ENCODE measurements at places on chromosomes 1 and 21. TPM values are rescaled to one million over a fixed set of nuclear protein-coding genes. Genes with fewer than 3 reads are reported as not detected.

GRCh38 chr1:89298461-89298860 lies 25.8 kb upstream of the GBP5 start:
- DNase-seq = peak; percentile 28

PAFAH2 gene
- 10.7 TPM for total RNA-seq

DNA sequence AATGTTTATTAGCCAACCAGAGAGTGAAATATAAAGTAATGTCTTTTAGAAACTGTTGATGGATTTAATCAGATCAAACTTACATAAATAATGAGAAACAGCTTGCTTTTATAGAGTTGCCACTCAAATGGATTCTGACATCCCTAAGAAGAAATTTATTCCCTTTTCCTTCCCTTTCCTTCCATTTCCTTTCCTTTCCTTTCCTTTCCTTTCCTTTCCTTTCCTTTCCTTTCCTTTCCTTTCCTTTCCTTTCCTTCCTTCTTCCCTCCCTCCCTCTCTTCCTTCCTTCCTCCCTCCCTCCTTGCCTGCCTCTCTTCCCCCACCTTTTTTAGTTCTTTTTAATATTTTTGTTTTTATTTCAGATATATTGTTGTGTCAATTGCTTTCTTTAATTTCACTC lies 27.3 kb downstream of the PRRX1 start:
- no peak for DNase-seq

- DNase-seq = no peak
These were observed 2.4 kb upstream of the IKBKE start for GRCh38 chr1:206467915-206468314.

TRIM63 gene
- not detected for total RNA-seq

- DNase-seq = no peak
These were observed 32.0 kb upstream of the GNPAT start for GRCh38 chr1:231208980-231209379.

- DNase-seq = no peak
These were observed 18.6 kb upstream of the PTPRC start for GRCh38 chr1:198620218-198620617.

DNA sequence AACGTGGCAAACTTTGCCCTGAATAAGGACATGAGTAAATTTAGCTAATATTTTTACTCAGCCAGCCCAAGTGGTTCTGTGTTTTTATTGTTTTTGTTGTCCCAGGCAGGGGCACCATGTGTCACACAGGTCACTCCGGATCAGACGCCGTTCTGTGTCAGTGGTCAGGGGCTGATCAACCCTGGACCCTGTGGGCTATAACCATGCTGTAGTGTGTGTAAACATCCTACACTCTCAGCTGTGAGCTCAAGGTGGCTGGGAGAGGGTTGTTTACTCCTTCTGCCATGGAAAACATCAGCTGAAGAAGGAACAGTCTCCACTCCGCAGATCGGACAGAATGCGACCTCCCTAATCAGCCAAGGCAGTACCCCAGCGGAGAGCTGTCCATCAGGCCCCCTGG lies 26.5 kb upstream of the KCNQ4 start:
- DNase-seq = no peak

DNA sequence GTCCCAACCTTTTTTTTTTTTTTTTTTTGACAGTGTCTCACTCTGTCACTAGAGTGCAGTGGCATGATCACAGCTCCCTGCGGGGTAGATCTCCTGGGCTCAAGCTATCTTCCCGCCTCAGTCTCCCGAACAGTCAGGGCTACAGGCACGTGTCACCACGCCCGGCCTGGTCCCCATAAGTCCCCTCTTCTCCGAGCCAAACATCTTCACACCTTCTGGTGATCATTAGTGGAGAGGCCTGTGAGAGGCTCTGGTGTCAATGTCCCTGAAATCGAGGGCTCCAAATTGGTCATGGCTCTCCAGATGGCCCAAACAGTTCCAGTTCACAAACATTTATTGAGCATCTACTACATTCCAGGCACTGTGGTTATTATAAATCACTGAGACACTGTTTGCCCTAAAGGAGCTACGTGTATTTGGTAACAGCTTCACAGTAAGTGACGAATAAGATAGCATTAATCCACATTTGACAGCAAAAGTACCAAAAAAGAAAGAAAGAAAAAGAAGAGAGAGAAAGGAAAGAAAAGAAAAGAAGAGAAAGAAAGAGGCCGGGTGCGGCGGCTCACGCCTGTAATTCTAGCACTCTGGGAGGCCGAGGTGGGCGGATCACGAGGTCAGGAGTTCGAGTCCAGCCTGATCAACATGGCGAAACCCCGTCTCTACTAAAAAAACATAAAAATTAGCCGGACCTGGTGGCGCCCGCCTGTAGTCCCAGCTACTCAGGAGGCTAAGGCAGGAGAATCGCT lies 867 bp upstream of the TIMM17A start:
- DNase-seq = no peak

DNA sequence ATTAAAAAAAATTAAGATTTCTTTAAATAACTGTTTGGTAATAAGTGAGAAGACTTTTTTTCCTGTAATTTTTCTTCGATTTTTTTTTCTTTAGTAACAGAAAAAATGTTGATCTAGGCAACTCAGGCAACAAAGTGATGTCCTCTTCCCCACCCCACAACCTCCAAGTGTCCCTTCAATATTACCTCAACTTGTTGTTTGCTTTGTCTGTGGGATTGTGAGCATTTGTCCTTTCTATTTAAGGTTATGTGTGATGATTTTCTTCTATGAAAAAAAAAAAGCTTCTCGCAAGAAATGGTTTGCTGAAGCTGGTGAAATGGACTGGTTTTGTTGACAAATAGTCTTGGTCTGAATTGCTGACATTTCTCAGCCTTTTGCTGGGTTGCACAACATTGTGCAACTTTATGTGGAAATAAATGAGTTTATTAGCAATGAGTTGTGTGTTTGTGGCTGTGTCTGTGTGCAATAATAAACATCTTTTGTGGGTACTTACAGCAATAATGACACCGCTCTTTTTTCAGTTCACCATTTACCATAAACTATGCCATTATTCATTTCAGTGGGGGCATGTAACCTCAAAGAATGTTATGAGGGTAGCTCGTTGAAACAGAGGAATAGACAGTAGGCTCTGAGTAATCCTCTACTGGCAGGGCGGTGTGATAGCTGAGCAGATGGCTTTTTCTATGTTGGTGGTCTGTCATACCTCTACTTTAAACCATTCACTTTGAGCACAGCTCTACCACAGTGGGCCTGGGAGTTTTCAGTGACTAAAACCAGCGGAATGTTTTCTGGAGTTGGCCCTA lies 218.4 kb downstream of the HLX start:
- DNase-seq = no peak

GRCh38 chr1:244862354-244862698 lies 2.0 kb downstream of the HNRNPU start:
- DNase-seq = peak; percentile 47

HES3 gene
- not detected for total RNA-seq

- DNase-seq = no peak
These were observed 33.7 kb downstream of the RAB3B start for GRCh38 chr1:51956528-51957509.

- DNase-seq = no peak
These were observed 178.9 kb downstream of the DHRS3 start for GRCh38 chr1:12439073-12439472.

PDPN gene
- total RNA-seq = not detected

DNA sequence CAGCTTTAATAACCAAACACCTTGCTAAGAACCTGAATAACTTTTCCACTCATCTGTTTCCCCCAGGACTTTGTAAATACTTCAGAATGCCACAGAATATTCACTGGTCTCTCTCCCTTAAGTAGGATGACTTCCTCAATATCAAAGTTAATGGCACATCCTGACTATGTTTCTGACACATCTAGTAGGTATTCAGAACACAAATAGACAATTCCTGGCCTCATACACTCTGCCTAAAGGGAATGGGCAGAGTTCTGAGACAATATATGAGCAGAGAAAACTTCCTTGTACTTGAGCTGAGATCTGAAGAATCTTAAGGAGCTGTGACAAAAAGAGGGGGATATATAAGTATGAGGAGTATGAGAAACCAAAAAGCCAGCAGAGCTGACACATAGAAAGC lies 34.8 kb downstream of the ANKRD13C start:
- no peak for DNase-seq

EPS8L3 gene
- not detected for total RNA-seq

- no peak for DNase-seq
These were observed 2.7 kb upstream of the YBX1 start for GRCh38 chr1:42679364-42679983.

DNA sequence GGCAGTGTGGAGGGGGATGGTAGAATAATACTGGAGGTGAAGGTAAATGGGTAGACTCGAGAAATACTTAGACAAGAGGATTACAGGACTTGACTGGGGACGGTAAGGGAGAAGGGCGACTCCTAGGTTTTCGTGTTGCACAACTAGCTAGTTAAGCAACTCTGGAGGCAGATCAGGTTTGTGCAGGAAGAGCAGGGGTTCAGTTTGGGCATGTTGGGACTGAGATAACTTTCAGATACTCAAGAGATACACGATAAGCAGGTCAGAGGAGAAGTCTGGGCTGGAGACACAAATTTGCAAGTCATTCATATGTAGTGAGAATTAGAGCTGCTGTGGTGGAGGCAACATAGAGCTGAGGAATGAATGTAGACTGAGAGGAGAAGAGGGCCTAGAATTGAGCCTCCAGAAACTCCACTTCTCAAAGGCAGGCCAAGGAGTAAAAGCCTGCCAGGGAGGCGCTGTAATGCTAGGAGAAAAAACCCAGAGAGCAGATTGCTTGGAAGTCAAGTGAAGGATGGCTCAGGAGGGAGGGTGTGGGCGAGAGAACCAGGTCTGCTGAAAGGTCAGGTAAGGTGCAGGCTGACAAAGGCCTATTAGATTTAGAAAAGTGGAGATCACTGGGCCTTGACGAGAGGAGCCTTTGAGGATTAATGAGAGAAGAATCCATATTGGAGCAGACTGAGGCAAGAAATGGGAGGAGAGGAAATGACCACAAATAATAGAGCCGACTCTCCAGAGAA lies 20.8 kb downstream of the MAB21L3 start:
- DNase-seq = no peak

DNA sequence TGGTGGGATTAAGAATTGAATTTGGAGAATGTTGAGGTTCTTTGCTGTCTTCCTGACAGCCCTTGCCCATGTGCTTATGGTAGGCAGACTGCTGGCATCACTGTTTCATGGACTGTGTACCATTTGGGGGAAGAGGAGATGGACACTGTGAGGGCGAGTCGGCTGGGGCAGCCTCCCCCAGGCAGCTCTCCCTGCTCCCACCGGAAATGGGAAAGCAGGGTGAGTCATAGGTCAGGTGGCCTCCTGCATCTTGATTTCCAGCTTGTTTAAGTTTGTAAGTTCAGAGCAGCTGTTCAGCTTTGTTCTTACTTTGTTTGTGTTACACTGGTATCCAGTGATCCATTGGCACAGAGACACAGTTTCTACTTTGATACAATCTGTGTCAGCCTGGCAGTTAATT lies 87.2 kb upstream of the CNIH3 start:
- DNase-seq = no peak

DNA sequence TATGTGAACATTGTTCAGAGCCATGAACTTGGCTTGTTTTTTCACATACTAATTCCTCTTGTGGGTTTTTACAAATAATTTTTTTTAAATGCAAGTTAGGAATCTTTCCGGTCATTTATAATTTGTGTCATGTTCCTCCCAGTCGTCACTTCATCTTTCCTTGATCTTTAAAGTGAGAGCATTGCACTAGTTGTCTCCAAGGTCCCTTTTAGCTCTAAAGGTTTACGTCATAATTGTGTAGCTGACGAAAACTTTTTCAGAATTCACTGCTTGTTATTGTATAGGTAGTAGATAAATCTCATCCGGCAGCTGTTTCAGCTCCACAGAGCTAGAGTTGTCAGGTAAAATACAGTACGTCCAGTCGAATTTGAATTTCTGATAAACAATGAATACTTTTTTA lies 33.6 kb downstream of the SOAT1 start:
- DNase-seq = no peak

- no peak for DNase-seq
These were observed 42.3 kb downstream of the LRP8 start for GRCh38 chr1:53285546-53285945.

OLFML2B gene
- not detected for total RNA-seq

DNA sequence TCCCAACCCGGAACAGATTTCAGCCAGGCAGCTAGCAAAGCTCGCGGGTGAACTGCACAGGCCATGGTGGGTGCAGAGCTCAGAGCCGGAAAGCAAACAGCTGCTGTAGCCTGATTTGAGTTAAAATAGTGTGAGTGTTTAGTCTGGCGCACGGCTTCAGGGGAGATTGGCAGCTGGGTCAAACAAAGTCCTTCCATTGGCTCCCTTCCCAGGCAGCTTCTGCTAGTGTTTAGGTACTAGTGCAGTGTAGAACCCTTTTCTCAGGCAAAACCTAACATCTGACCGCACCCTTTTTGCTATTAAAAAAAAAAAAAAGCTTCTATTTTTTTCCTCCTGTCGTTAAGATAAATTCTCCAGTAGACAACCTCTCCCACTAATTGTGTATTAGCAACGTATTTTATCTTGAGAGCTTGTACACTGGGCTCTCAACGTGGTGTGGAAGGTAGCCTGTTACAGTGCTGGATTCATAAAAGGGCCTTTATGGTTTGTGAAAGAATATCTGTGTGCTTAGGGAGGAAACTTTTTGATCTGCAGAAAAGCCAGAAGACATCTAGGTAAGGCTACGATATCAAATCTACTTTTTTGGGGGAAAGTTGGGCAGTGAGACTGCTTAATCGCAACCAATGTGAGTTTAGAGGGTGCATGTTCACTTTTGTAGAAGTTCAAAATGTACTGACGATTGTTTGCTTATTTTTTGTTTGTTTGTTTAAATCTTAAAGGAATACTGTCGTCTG lies 689.6 kb downstream of the USP25 start:
- no peak for DNase-seq

GRCh38 chr1:163035446-163036249 lies 33.5 kb upstream of the RGS4 start:
- no peak for DNase-seq

- no peak for DNase-seq
These were observed 41.1 kb upstream of the PWP2 start for GRCh38 chr21:44066116-44066515.

DNA sequence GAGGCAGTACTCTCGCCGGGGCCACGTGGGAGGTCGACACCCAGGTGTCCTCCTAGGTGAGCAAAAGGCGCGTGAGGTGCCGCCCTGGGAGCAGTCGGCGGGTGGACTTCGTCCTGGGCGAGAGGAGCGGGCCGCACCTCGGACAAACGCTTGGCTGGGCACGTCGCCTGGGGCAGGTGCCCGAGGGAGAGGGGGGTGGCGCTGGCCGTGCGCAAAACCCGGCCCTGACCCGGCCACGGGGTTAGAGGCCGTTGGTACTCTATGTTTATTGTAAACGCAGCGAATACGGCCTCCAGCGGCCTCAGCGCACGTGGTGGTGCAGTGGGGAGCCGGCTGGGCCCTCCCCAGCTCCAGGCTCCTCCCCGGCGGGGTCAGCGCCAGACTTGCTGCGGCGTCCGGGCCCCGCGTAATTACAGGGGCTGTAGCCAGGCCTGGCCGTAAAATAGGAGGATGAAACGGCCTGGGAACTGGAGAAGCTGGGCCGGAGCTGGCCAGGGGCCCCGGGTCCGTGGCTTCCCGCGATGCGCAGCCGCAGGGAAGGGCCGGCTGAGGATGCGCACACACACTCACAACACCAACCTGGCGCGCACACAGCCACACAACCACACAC lies 1.6 kb upstream of the EFNA1 start:
- no peak for DNase-seq

SELP gene
- total RNA-seq = 12.1 TPM

GRCh38 chr21:26159869-26160268 lies 10.7 kb downstream of the APP start:
- DNase-seq = no peak

PGLYRP3 gene
- total RNA-seq = not detected

SPTA1 gene
- total RNA-seq = not detected

ACTN2 gene
- not detected for total RNA-seq

- DNase-seq = no peak
These were observed 22.6 kb downstream of the AK4 start for GRCh38 chr1:65170511-65171142.
